ENCODE measurements at places on chromosomes 16 and 17.

- no peak for DNase-seq
Observed at GRCh38 chr17:67558740-67559380, 158.9 kb upstream of the NOL11 start.

- DNase-seq = no peak
Observed at GRCh38 chr17:56988901-56989572, 11.1 kb downstream of the SCPEP1 start.

DNA sequence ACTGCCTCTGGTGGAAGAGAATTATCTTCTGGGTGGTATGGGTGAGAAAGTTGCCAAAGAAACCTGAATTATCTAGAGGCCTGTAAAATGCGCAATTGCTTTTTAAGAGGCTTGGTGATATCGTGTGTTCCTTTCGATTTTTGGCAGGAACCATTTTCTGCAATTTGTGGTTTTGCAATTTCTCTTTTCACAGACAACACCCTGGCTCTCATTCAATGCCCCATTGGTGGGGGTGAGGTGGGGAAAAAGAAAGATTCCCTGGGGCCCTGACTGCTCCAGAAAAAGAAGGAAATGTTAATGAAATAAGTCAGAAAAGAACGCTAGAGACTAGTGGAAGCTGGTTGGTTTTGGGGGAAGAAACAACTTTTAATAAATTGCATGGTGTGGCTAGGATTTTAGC is 77.4 kb downstream of the ANKFN1 start:
- DNase-seq = peak; percentile 41

DNA sequence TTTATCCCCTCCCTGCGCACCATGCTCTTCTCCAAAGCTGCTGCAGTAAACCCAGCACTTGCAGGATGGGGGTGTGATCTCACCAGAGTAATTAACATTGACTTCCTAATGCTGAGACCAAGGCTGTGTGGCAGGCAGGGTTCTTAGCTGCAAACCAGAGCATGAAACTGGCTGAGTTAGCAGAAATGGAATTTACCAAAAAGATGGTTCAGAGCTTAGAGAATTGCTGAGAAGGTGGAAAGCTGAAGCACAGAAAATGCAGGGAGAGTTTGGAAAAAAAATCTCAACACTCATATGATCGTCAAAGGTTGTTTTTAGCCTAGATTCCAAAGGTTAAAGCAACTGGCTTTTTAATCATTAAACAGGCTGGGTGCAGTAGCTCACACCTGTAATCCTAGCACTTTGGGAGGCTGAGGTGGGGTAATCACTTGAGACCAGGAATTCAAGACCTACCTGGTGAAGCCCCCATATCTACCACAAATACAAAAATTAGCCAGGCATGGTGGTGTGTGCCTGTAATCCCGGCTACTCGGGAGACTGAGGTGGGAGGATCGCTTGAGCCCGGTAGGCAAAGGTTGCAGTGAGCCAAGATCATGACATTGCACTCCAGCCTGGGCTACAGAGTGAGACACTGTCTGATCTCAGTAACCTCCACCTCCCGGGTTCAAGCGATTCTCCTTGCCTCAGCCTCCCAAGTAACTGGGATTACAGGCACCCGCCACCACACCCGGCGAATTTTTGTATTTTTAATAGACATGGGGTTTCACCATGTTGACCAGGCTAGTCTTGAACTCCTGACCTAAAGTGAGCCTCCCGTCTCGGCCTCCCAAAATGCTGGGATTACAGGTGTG is 6.0 kb upstream of the TXNDC11 start:
- DNase-seq = no peak

GRCh38 chr16:78522327-78522726 is 422.9 kb downstream of the WWOX start:
- no peak for DNase-seq

DNA sequence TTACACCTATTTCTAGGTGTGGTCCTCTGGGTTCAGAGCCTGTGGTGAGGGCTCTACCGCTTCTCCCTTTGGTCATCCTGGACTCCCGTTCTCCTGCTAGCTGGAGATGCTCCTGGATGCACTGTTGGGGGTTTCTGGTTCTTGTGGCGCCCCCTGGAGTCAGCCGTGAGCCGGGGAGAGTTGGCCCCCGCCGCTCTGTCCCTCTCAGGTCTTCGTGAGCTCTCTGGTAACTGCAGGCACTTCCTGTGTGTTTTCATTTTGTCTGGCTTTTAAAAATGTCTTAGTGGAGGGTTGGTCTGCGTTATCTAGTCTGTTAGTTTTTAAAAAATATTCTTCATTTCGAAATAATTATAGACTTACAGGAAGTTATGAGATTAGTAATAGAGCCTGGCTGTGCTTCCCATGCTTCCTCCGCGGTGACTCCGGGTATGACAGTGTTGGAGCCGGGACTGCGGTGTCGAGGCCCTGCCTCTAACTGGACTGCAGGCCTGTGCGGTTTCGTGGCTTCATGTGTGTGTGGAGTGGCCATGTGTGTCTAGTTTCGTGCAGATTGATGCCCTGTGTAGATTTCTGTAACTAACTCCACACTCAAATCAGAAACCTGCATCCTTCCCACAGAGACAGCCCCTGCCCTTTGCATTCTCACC is 78.0 kb upstream of the ZNF750 start:
- peak; percentile 60 for DNase-seq

DNA sequence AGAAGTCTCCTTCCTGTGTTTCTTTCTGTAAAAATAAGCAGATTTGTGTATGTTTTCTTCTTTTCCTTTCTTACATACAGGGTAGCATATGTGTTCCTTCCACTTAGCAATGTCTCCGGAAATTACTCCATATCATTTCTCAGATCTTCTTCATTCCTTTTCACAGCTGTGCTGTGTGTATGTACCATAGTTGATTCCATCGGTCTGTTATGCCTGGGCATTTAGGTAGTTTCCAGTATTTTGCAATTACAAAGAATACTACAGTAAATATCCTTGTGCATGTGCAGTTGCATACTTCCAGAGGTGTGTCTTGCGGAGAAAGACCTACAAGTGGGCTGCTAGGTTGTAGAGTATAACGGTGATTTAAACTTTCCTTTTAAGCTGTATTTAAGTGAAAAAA is 69.8 kb downstream of the CLEC16A start:
- DNase-seq = no peak

- no peak for DNase-seq
Observed at GRCh38 chr17:75640556-75641119, 7.4 kb downstream of the SMIM5 start.

DNA sequence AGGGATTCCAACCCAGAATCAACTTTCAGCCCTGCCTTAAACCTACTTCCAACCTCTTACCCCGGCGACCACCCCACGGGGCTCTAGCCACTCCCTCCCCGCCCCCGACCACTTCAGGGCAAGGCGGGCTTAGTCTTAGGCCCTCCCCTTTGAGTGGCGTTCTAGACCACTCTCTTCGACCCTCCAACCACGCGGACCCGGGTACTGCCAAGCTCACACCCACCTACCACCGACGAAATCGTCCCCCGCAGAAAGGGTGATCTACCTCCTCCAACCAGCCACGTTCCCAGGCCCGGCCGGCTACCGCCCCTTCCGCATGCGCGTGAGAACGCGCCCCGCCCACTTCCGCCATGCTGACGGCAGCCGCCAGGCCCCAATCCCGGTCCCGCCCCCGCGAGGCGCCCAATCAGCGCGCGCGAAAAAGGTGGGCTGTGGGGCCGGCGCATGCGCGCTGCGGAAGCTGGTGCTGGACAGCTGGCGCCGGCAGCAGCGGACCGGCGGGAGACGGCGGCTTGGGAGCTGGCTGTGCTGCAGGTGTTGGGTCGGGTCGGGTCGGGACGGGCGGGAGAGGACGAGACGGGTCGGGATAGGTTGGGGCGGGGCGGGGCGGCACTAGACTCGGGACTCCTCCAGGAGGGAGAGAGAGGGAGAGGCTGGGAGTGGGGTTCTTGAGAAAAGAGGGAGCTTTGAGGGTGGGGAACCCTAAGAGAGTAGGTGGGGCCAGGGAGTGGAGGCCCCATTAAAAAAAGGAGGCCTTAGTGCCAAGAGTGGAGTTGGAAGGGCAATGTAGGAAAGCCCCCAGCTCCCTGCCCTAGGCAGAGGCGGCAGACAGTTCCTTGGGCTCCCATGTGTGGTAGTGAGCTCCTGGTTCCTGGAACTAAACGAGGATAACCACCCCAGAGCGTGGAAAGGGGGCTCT is at the start of gene NAT9:
Gene NAT9 (minus strand): TSS at position 302 of the 919 bp plus-strand sequence. CDS start 647 bp downstream, outside the sequence.
- peak; percentile 98 for DNase-seq

DNA sequence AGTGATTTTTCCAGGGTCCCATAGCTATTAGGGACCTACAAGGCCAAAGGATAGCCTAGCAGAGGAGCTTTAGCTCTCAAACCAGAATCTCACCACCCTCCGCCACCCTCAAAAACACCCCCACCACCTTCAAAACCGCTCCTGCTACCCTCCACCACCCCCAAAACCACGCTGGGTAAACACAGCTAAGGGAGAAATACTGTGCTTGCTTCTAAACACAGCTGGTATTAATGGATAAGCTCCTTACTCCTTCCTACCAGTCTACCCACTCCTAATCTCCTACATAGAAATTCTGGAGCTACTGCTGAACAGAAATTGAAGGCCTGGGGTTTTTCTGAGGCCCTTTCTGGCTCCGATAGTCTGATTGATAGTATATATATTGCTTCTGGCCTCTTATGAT is 2.2 kb upstream of the LPCAT2 start:
- DNase-seq = peak; percentile 26

- DNase-seq = no peak
Observed at GRCh38 chr16:86846136-86846535, 267.8 kb downstream of the FOXL1 start.

DNA sequence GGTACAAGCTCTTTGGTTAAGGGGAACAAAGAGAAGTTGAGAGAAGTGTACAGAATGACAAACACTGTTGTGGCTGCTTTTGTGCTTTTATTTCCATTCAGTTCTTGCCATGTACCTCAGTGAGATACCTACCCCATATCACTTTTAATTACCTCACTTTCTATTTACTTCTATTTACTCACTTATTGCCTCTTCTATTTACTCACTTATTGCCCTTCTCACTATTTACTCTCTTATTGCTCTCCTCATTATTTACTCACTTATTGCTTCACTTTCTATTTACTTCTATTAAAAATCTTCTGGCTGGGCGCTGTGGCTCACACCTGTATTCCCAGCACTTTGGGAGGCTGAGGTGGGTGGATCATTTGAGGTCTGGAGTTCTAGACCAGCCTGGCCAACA is 41.9 kb downstream of the MBTD1 start:
- no peak for DNase-seq

DNA sequence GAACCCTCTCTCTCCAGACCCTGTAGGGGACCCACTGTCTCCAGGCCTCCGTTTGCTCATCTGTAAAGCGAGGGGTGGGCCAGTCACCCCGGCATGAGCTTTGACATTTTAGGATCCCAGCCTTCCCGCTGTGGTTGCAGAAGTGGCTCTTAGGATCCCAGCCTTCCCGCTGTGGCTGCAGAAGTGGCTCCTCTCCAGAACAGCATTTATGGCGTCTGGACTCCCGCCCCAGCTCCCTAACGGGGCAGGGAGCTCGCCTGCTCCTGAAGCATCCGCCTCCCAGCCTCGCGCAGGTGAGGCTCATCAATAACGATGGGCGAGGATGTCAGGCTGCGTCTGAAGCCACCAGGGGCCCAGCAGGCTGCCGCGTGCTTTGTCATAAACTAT is 222.3 kb upstream of the TNRC6C start:
- DNase-seq = no peak

DNA sequence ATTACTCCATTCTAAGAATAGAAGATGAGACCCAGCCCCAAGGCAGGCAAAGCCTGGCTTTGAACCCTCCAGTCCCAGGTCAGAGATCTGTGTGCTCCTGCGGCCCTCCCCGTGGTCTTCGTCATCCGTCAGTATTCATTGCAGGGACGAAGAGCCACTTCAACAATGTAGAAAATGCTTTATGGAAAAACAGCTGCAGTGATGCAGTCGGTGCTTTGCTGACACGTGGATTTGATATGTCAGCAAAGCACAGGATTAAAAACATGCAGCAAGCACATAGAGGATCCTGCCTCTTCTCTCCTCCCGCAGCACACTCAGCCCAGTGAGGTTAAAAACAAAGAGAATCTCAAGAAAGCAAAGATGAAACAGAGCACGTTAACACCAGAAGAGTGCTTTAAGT is 117.1 kb upstream of the AXIN2 start:
- DNase-seq = no peak

DNA sequence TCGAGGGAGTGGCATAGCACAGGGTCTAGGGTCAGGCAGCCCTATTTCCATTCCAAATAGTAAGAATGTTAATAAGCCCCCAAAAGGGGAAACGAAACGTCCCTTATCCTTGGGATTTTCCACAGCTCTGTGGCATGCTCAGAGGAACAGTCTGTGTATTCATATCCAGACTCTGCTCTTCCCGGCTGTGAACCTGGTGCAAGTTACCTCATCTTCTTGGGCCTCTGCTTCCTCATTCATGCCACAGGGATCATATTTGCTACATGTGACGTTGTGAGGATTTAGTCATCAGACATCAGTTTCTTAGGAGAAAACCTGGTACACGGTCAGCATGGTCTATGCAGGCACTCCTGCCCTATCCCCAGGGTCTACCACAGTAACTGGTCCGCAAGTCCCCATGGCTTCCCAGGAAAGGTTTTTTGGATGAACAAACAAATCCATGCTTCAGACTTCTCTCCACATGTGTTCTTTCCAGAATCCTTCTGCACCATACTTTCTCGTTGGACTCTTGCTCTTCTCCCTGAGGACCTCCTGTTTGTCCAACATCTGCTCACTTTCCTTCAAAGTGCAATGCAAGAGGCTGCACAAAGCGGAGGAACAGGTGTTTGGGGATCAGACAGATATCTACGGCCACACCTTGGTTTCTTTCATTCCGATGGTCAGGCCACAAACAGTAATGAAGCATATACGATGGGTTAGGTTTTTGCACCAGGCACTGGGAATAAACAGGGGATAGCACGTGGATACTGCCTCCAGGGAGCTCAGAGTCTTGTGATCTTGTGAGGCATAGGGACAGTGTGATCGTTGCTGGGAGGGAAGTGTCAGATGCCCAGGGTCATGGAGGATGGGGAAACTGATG is 17.7 kb downstream of the GLP2R start:
- no peak for DNase-seq

- DNase-seq = peak; percentile 38
Observed at GRCh38 chr17:45222996-45223538, 1.4 kb downstream of the FMNL1 start.

GRCh38 chr17:68576811-68577496 is 24.2 kb downstream of the FAM20A start:
- DNase-seq = no peak
